ENCODE measurements at places on chromosomes 11 and 22.

GRCh38 chr22:22558071-22558971 is 744 bp downstream of the PRAME start:
- no peak for DNase-seq

DNA sequence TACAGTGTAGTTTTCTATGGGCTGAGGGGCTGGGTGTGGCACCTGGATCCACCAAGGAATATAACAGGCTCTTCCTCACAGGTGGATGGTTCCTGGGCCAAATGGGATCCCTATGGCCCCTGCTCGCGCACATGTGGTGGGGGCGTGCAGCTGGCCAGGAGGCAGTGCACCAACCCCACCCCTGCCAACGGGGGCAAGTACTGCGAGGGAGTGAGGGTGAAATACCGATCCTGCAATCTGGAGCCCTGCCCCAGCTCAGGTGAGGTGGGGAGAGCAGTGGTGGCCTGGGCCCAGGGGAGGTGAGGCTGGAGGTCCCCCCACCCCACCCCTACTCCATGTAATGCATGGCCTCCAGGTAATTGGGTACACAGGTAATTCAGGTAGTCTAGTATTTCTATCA is 20.7 kb downstream of the ADAMTS15 start:
- no peak for DNase-seq

- DNase-seq = no peak
Measured at GRCh38 chr11:95101935-95102334, 12.3 kb downstream of the ENDOD1 start.

GRCh38 chr11:120239713-120240640 is at the start of gene POU2F3:
Gene POU2F3 (plus strand): TSS chr11:120240140. CDS start chr11:120240344, 204 bp downstream.
- no peak for DNase-seq

- no peak for DNase-seq
Measured at GRCh38 chr22:39546889-39547586, 14.5 kb upstream of the RPS19BP1 start.

All from inflammatory macrophage (primary cell).